Stimulated activated CD4-positive, alpha-beta T cell treated with anti-CD3 and anti-CD28 coated beads, Interleukin-15, amount 100 ng/mL, for 48 hours (primary cell): ENCODE measurements at places on chromosomes 1 and 21.

GRCh38 chr1:14975119-14975518 is 178.4 kb upstream of the TMEM51 start:
- DNase-seq, result no peak

GRCh38 chr1:38183747-38184146 is 137.2 kb upstream of the POU3F1 start:
- no peak for DNase-seq

DNA sequence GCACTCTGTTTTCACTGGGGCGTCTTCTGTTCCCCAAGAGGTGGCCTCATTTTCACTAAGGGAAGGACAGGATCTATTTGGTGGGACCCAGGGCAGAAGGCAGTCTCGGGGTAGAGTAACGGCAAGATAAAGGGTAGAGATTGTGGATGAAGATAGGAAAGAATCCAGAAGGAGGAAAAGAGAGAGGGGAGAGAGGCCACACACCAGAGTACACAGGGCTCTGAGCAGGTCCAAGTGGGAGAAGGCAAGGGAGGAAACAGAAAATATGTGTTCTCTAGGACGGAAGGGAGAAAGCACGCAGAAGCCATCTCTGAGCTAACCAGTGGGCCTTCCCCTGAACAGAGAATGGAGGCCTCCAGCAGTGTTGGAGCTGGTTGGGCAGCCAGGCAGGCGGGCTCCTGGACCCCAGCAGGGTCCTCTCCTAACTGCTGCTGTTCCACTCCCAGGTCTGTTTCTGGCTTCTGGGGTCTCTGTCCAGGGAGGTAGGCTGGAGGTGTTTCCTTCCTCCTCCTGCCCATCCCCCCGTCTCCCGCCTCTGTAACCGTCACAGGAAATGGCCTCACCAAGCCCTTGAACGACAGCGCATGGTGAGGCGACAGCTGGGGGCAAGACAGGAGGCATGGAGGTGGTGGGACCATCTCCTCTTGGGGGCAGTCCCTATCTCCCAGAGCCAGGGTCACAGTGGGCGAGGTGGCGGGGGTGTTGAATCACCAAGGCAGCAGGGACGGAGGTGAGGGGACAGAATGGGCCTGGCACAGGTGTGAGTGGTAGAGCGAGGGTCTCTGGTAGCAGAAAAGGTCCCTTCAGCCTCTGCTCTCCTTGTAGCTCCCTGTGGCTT is 649 bp downstream of the PTPN7 start:
- DNase-seq, result peak; percentile 55

DNA sequence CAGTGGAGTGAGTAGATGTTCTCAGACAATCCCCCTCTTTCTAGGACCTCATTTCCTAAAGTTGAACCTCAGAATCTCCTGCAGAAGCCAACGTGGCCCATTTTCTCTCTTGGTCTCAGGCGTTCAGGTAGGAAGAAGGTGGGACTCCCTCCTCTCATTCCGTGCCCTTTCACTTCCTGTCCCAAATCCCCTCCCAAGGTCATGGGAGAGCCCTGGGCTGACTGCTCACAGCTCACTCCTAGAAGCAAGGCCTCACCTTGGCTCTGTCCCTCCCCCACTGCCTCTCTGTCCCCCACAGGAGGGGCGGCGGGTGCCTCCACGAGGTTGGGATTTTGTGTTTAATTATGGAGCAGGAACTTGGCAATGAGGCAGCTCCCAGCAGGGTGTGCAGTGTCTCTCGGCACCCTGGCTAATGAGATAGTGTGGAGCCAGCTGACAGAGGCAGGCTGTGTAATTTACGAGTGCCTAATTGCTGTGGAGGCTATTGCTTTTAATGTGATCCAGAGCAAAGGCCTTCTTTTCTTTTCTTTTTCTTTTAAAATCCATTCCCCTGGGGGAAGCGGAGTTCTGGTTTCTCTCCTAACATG is 9.1 kb upstream of the CDK18 start:
- no peak for DNase-seq

DNA sequence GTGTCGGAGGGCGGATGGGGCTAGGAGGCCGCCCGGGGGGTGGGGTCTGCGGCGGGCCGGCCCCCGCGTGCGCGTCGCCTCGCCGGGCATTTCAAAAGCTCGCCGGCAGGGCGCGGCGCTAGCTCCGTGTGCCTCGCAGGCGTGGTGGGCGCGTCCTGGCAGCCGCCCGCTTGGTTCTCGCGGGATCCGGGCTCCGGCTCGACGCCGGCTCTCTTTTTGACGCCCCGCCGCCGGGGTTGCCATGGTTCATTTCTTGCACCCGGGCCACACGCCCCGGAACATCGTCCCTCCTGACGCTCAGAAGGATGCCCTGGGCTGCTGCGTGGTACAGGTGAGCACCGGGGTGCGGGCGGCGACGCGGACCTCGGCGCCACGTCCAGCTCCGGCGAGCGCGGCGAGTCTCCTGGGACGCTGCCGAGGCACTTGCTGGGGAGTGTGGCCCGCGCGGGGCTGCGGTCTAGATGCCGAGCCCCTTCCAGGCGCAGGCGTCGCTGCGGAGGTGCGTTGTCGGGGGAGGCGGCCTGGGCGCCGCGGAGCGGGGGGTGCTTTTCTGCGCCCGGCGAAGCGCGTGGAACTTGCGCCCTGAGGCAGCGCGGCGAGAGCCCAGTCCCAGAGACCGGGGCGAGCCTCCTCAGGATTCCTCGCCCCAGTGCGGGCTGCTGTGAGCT is at the start of gene ZYG11A:
Gene ZYG11A (plus strand): TSS at position 118 of the 668 bp plus-strand sequence. CDS start 124 bp downstream, at position 242.
- peak; percentile 64 for DNase-seq

DNA sequence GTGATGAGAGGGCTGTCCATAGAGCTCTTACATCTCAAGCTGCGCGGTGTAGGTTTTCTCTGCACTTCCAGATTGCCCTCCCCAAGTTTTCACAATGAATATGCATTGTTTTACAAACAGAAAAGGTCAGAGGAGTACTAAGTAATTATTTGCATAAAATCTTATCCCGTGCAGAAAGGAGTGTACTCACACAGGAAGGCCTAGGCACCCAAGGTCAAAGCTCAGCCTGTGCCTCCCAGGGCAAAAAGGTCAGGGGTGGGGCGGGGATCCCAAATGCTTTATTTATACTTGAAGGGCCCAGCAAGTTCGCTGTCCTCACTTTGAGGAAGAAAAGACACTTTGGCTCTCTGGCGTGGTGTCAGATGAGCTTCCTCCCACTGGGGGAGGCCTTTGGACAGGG is 10.3 kb upstream of the KCNE1 start:
- no peak for DNase-seq

- peak; percentile 30 for DNase-seq
Measured at GRCh38 chr1:109197158-109198042, 16.3 kb upstream of the SARS1 start.

GRCh38 chr1:37468037-37468436 is 6.3 kb upstream of the ZC3H12A start:
- no peak for DNase-seq
